ENCODE measurements at places on chromosomes 1 and 21.

DNA sequence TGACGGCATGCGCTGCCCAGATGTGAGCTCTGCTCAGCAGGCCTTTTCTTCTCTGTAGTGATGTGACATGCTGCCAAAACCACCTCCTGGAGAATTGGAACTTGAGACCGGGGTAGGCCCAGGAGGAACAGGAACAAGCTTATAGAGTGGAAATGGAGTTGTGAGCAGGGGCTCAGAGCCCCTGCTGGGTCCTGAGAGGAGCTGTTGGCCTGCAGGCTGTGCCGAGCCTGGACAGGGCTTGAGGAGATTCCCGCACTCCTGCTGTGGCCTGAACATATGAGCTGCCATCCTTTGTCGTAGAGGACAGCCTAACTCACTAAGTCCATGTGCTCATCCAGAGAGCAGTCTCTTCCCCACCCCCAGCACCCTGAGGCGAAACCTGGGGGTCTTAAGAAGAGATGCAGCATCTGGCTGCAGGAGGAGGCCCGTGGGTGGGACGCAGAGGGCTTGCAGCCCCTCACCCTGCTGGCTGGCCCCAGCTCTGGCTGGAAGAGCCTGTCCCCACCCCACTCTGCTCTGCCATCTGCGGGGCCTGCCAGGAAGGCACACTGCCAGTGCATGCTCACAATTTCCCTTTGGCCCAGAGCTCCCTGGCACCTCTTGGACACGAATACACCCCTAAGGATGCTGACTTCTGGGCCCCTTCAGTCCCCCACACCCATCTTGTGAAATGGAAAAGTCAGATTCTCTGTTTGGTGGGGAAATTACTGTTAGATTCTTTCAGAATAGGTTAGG is 42.5 kb downstream of the PTPRF start:
- DNase-seq: no peak

- no peak for DNase-seq
Observed at GRCh38 chr1:183570451-183570850, 19.8 kb downstream of the NCF2 start.

DNA sequence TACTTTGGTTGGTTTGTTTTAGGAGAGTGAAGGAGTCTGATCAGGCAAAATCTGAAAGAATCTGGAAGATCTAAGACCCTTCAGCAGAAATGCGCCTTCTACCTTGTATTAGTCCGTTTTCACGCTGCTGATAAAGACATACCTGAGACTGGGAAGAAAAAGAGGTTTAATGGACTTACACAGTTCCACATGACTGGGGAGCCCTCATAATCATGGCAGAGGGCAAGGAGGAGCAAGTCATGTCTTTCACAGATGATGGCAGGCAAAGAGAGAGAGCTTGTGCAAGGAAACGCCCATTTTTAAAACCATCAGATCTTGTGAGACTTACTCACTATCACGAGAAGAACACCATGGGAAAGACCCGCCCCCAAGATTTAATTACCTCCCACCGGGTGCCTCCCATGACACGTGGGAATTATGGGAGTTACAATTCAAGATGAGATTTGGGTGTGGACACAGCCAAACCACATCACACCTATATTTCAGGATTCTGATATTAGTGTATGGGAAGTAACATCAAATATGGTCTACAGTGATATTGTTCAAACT is 99.3 kb downstream of the GLUL start:
- DNase-seq: no peak

GRCh38 chr1:106225403-106225802 is 831.1 kb upstream of the PRMT6 start:
- no peak for DNase-seq

DNA sequence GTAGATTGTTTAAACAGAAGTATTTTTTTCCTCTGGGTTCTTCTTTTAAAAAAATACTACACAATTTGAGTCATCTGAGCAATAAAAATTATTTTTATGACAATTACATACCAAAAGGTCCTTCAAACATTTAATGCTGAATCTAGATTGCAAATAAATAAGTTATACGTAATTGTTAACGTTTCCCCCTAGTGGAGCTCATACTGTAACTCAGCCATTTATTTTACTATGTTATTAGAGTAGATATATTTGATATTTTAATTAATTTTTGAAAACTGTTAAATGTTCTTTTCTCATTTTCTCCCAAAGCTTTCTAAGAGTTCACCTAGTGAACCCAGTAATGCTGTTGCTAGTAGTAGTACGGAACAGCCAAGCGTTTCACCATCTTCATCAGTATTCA is 33.5 kb downstream of the ZMYM1 start:
- no peak for DNase-seq

- DNase-seq: no peak
Observed at GRCh38 chr1:24047110-24047477, 64.8 kb downstream of the MYOM3 start.

GRCh38 chr1:15626269-15626950 is 9.2 kb downstream of the DDI2 start:
- peak; percentile 67 for DNase-seq

DNA sequence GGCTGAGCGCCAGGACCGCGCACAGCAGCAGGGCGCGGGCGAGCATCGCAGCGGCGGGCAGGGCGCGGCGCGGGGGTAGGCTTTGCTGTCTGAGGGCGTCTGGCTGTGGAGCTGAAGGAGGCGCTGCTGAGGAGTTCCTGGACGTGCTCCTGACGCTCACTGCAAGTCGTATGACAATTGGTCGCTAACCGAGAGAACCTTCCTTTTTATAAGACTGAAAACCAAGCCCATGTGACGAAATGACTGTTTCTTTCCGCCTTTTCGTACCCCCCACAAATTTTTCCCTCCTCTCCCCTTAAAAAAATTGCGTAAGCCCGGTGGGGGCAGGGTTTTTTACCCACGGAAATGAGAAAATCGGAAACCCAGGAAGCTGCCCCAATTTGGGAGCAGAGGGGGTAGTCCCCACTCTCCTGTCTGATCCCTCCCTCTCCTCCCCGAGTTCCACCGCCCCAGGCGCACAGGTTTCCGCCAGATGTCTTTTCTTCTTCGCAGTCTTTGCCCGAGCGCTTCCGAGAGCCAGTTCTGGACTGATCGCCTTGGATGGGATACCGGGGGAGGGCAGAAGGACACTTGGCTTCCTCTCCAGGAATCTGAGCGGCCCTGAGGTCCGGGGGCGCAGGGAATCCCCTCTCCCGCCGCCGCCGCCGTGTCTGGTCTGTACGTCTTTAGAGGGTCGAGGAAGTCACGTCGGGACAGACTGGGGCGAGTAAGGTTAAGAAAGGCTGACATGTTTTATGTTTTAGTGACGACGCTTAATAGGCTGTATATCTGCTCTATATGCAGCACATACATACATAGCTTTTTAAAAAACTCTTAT is at the start of gene PTGS2:
Gene PTGS2 (minus strand): TSS at position 179 of the 817 bp plus-strand sequence. CDS start 133 bp downstream, at position 46.
- DNase-seq: peak; percentile 95

- DNase-seq: no peak
Observed at GRCh38 chr1:248359415-248359814, 2.0 kb upstream of the OR2T4 start.

- no peak for DNase-seq
Observed at GRCh38 chr1:52520148-52520547, 32.7 kb downstream of the TUT4 start.

DNA sequence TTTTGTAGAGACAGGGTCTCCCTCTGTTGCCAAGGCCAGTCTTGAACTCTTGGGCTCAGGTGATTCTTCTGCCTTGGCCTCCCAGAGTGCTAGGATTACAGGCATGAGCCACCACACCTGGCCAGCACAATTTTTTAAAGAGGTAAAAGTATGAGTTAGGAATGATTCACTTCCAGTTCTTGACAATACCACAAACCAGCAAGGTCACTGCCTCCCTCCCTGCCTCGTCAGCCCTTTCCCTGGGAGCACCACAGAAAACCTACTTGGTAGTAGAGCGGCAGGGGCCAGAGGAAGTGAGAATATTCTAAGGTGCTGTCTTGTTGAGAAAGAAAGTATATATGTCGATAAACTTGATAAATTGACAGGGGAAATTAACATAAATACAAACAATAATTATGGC is 10.8 kb upstream of the CDA start:
- no peak for DNase-seq

GRCh38 chr1:45412899-45413298 is 72.7 kb upstream of the MUTYH start:
- DNase-seq: peak; percentile 42

DNA sequence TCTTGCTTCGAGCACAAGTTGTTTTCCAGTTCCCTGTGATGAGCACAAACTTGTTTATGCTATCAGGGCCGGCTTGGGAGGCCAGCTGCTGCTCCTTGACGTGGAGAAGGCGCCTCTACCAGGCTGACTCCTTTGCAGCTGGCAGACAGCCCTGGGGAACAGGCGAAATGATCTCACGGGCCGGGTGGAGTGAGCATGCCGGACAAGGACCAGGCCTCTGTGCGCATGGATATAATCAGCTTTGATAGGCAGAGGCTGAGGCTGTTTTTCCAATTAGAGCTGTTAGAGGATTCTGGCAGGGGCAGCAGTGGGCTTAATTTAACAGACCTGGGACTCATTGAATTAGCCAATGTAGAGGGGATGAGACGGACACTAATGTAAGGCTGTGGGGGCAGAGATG is 38.9 kb downstream of the FAM163A start:
- DNase-seq: no peak

DNA sequence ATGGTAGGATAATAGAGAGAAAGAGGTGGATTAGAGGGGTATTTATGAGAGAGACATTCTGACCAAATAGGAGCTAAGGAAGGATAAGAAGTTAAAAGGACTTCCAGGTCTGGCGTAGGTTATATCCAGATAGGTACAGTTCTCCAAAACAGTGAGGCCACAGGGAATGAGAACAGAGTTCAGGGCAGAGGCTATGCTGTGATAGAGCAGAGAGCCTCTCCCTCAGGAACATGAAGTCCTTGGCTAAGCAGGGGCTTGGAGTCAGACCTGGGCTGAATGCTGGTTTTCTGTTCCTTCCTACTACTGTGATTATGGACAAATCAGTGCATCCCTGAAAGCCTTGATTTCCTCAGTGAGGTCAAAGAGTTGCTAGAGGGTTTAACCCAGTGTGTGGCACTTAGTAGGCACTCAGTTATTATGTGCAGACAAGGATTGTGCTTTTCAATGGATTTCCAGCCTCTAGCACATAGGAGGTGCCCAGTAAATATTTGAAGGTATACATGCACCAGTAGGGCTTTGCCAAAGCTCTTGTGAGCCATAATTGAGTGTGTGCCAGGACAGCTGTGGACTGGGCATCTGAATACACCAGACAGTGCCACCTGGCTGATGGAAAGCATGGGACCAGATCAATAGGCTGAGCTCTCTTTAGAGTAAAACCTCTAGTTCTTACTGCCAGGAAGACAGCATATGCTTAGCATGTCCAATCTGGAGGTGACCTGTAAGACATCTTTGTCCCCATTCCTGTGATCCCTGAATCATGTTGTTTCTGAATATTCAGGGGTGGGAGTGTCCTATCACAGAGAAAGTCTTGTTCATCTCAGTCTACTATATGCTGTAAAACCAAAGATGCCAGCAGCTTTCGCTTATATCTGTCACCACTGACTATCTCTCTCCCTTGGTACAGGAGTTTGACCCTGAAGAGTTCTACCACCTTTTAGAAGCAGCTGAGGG is 111.1 kb downstream of the PIK3R3 start:
- no peak for DNase-seq

GRCh38 chr21:44379991-44380865 is 26.8 kb downstream of the TRPM2 start:
- DNase-seq: no peak

GRCh38 chr1:117336088-117336817 is 31.0 kb upstream of the MAN1A2 start:
- no peak for DNase-seq

DNA sequence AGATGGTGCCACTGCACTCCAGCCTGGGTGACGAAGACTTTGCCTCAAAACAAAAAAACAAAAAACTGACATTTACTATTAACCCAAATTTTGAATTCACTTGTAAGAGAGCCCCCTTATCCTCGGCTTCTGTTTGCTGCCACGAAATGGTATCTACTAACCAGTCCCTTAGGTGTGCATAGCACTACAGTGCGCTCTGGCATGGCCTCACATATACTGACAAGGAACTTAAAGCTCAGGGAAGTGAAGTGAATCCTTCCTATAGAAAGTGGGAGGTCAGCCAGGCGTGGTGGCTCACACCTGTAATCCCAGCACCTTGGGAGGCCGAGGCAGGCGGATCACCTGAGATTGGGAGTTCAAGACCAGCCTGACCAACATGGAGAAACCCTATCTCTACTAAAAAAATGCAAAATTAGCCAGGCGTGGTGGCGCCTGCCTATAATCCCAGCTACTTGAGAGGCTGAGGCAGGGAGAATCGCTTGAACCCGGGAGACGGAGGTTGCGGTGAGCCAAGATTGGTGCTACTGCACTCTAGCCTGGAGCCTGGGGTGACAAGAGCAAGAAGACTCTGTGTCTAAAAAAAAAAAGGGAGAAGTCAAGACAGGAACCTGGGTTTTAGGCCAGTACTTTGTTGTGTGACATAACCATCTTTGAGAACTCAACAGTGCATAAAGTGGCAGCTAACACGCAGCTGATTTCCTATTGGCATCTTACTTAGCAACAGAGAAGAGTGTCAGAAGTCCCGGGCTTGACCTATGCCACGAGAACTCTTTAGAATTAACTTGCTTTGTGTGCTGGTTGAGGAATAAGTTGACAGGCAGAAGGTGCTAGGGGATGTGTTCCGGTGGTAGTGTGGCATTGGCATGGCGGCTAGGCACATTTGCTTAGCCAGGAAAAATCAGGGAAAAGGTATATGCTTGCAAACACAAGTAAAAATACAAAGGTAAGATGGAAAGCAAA is 16.8 kb downstream of the ERRFI1 start:
- DNase-seq: no peak

DNA sequence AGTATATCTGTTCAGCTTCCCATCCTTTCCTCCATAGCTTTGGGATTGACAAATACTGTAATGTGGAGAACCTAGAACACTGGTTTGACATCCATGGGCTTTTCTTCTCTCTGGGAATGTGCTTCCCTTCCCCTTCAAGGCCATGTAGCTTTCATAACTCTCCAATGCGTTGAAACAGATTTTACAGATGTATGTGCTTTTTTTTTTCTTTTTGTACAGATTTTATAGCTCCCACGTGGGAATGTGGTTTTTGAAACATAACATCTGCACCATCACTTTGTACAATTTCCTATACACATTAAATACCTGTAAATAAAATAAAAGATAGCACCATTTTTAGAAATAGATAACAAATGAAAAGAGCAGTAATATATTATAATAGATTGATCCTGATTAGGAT is 138.5 kb upstream of the TMPRSS15 start:
- DNase-seq: no peak

- DNase-seq: no peak
Observed at GRCh38 chr1:45545553-45546310, 4.9 kb upstream of the AKR1A1 start.

- DNase-seq: no peak
Observed at GRCh38 chr1:32948905-32949304, 15.7 kb downstream of the RNF19B start.

- DNase-seq: peak; percentile 73
Observed at GRCh38 chr1:232705815-232706575, 76.1 kb upstream of the SIPA1L2 start.

DNA sequence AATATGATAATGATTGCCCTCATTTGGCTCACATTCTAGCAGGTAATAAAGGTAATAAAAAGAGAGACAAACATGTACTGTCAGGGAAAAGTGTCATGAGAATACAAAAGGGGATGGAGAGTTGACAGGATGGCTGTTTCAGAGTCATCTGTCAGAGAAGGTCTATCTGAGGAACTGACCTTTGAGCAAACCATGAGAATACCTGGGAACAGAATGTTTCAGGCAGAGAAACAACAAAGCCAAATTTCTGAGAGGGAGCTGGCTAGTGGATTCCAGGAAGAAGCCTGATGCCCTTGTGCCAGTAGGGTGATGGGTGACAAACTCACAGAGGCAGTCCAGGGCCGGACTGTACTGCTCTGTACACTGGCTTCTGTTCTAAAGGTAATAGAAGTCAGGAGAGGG is 107.2 kb downstream of the C1orf21 start:
- no peak for DNase-seq
